Smooth muscle cell of the pulmonary artery (primary cell): ENCODE measurements at places on chromosomes 6 and 20. TPM values are rescaled to one million over a fixed set of nuclear protein-coding genes. Genes with fewer than 3 reads are reported as not detected.

The BTBD3 gene
- total RNA-seq, result 15.2 and 18.5 TPM in 2 replicates

The SOX4 gene
- 11.7 and 34.2 TPM in 2 replicates for total RNA-seq

The CLPSL1 gene
- total RNA-seq, result not detected in 2 replicates

The HLA-DRB5 gene
- total RNA-seq, result not detected in 2 replicates

The TINAG gene
- total RNA-seq, result not detected in 2 replicates

The C20orf204 gene
- total RNA-seq, result 0.65 and 0.76 TPM in 2 replicates

The LZTS3 gene
- total RNA-seq, result 7.5 and 12.6 TPM in 2 replicates
